ENCODE measurements at places on chromosomes 4 and X. TPM values are rescaled to one million over a fixed set of nuclear protein-coding genes. Genes with fewer than 3 reads are reported as not detected.

ZNF41 gene
- total RNA-seq = 15.1 TPM

CXXC4 gene
- not detected for total RNA-seq

BMPR1B gene
- not detected for total RNA-seq

FAAH2 gene
- total RNA-seq = not detected

VCX gene
- not detected for total RNA-seq

ZCCHC18 gene
- 0.20 TPM for total RNA-seq

TSPAN6 gene
- 19.7 TPM for total RNA-seq

SCLT1 gene
- 24.0 TPM for total RNA-seq

DNAAF6 gene
- not detected for total RNA-seq

VSIG4 gene
- not detected for total RNA-seq

SEC31A gene
- total RNA-seq = 174 TPM

HDX gene
- total RNA-seq = 3.9 TPM

C4orf54 gene
- total RNA-seq = 1.4 TPM

NOCT gene
- 16.1 TPM for total RNA-seq

CLCN4 gene
- total RNA-seq = 0.78 TPM

ADGRL3 gene
- not detected for total RNA-seq

MAGEA1 gene
- total RNA-seq = 0.36 TPM

POLR2B gene
- total RNA-seq = 114 TPM

TCEAL5 gene
- total RNA-seq = not detected
